COLO829 (cell line): ENCODE measurements at places on chromosomes 2 and 18.

DNA sequence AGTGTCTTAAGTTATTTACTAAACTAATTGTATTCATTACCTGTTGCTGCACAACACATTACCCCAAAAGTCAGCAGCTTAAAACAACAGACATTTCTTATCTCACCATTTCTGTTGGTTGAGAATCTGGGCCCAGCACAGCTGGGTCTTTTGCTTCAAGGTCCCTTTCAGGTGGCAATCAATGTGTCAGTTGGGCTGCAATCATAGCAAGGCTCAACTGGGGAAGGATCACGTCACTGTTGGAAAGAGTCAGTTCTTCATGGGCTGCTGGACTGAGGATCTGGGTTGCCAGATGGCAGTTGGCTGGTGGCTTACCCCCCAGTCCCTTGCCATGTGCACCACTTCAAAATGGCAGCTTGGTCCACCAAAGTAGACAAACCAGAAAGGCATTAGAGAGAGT, 261.2 kb downstream of the SUCLG1 start:
- no peak for DNase-seq

DNA sequence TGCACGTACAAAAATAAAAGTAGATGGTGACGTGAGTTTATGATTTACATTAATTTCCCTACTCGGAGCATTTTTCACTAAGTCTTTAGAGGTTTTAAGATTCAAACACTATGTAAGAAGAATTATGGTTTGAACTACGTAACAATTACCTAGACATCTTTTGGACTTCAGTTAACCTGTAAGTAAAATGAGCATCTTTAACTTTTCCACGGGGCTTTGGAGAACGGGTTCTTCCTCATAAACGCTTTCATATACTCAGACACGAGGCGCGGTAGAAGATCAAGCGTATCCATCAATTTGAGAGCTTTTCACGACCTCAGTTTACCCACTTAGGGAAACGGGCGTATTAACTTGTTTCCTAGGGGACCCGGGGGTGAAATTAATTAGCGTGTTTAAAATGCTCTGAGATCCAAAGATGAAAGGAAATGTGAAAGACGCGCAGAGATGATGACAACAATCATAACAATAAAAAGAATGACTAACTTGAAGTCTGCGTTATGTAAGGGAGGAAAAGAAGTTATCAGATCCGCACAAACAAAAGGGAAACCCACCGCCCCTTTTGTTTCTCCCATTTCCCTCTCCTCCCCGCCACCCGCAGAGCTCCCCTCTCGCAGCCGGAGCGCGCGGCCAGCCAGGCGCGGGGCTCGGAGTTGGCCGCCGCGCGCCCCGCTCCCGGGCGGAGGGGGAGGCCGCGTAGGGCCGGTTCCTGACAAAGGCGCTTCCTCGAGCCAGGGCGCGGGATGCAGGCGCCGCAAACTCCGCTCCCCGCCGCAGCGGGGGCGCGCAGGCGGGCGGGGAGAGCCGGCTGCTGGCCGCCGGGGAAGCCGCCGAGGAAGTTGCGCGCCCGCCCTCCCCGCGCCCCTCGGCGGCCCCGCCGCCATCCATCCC, 807 bp downstream of the PELI1 start:
- no peak for DNase-seq

- DNase-seq = no peak
These were observed 6.6 kb downstream of the PSD4 start for GRCh38 chr2:113180131-113180946.

GRCh38 chr2:241980193-241980592, 110.7 kb downstream of the RTP5 start:
- DNase-seq = no peak

DNA sequence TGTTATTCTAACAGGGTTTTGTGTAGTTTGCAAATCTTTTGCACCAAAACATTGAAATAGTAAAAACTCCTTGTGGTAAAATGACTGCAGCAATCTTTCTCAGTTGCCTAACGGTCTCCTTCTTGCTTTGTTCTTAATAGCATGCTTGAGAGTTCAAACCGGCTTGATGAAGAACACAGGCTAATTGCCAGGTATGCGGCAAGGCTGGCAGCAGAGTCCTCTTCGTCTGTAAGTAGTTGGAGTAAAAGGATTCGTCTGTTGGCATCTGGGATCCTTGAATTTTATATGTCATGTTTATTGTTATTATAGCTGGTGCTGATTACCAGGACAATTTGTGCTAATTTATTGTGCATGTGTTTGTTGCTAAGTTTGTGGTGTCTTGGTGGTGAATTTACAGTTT, 138.1 kb downstream of the DTNA start:
- no peak for DNase-seq

DNA sequence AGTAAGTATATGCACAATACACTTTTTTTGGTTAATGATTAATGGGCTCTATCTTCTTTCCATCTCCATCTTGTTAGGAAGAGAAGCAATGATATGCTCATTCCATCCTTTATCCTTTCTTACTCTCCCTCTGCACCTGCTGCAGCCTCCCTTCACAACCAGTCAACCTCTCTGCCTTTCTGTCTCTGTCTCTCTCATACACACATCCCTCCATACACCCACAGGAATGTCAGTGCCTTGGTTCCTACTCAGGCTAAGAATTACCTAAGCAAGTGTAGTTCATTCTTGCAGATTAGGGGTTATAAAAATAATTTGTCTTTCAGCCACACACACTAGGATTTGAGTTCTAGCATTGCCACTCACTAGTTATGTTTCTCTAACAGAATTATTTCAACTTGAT, 45.6 kb downstream of the MAP2 start:
- DNase-seq = no peak

- DNase-seq = no peak
These were observed 8.7 kb downstream of the NPPC start for GRCh38 chr2:231917280-231918066.

GRCh38 chr2:182496596-182496995, 69.8 kb upstream of the PDE1A start:
- no peak for DNase-seq

DNA sequence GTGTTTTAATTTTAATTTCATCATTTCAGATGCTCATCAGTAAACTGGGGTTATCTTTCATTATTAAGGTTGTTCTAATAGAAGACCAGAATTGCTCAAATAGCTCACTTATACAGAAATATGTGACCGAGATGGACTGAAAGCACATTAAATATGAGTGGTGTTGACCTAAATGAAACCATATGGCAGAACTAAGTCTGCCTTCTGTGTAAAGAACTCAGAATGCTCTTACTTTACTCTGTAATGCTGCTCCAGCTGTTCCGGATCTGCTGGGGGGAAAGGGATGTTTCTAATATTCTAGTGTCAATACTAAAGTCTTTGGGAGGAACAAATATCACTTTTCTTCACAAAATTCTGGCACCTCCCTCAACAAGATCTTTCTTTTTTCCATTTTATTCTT, 131.0 kb downstream of the DPP4 start:
- DNase-seq = no peak

GRCh38 chr2:2098458-2099167, 232.5 kb downstream of the MYT1L start:
- no peak for DNase-seq
